ENCODE measurements at places on chromosomes 2 and 18.

GRCh38 chr2:14638488-14638887 is 6.0 kb downstream of the LRATD1 start:
- DNase-seq = no peak

DNA sequence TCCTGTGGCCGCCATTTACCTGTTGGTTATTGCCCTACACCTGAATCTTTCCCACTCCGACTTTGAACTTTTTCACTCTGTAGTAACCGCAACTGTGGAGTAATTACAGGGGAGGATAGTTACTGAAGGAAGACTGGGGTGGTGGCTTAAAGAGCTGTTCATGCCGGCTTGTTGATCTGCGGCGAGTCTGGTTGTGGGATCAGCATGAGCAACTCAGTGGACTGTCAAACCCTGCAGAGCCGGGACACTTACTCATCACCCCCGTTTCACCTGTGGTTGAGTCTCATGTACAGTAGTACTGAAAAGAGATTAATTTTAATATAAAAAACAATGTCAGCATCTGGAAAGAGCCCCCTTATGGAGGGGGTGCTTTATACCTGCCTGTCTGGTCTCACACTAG is 2.1 kb downstream of the ASB1 start:
- no peak for DNase-seq

- no peak for DNase-seq
Measured at GRCh38 chr2:230152334-230152733, 67.5 kb downstream of the SP110 start.

DNA sequence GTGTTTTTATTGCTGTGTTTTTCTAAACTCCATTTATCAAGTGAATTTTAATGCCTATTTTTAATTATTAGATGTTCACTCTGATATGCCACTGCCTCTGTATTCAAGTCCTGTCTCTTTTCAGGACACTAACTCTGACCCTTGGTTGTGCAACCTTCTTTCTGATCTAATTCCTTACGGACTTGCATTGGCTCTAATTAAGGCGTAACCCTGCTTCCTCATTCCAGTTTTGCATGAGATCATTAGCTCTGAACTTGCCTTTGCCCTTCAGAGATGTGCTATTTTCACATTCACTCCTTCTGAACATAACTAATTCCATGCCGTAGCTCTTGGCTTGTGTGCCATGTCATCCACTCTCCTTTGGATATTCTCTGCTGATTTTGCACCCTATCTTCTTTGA is 162.5 kb upstream of the TMEFF2 start:
- no peak for DNase-seq

DNA sequence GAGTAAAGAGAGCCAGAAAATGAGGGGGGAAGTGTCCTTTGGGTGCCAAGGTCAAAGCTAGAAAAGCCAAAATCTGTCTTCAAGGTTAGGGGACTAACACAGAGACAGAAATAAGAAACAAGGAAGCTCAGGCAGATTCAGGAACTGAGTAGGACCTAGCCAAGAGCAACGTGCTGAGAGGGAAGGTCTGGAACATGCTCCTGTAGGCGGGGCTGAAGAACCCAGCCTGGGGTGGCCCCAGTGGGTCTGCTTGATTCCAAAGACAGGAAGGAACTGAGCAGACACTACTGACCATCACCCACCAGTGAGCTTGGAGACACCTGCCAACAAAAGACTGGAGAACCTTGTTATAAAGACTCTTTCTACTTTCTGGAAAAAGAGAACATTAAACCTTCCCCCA is 105.1 kb downstream of the SP3 start:
- no peak for DNase-seq

DNA sequence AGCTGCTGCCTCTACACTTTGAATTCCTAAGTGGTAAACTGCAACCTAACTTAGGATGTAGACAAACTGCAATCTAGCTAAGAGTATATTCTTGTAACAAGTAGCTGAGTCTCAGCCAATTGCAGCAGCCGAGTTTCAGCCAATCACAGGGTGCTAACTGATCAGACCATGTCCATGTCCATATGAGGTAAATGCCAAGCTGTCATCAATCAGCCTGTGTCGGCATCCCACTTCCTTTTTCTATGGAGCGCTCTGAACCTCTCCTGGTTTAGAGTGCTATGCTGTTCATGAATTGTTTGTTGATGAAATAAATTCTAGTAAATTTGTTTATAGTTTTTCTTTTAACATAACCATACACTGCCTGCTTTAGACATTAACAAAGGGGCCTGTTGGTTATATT is 408.8 kb downstream of the NBAS start:
- DNase-seq = no peak

- no peak for DNase-seq
Measured at GRCh38 chr2:202817771-202818170, 53.8 kb downstream of the ICA1L start.

GRCh38 chr2:200050921-200051610 is 95.7 kb downstream of the MAIP1 start:
- no peak for DNase-seq

DNA sequence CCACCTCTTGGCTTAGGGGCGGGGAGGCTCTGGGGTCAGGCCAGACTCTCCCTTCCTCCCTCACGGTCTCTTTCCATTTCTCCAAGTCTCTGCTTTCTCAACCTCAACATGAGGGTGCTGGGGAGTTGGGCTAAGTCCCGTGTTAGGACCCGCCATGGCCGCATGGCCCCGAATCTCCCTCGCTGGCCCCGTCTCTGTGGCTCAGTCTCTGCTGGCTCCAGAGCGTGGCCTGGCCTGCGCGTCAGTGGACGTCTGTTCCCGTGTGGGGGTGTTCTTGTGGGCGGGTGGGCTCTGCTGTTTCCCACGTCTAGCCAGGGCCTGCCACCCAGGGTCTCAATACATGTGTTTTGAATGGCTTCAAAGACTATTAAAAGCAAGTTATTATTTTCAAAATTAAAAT is 12.4 kb downstream of the ALLC start:
- no peak for DNase-seq

DNA sequence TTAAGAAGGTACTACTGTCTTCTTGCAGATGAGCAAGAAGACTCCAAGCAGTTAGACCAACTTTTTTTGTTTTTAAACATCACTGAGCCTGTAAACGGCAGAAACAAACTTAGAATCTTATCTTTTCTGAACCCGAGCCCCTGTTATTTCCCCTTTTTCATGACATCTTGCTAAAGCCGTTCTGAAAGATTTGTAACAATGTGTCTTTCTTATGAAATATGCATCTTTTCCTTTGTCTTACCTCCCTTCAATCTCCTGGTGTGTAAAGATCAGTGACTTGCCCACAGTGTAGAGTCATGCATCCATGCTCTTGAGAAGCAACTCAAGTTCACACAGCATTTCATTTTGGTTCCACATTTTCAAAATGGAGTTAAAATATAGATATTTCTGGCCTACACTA is 288.8 kb upstream of the CELF4 start:
- DNase-seq = no peak

DNA sequence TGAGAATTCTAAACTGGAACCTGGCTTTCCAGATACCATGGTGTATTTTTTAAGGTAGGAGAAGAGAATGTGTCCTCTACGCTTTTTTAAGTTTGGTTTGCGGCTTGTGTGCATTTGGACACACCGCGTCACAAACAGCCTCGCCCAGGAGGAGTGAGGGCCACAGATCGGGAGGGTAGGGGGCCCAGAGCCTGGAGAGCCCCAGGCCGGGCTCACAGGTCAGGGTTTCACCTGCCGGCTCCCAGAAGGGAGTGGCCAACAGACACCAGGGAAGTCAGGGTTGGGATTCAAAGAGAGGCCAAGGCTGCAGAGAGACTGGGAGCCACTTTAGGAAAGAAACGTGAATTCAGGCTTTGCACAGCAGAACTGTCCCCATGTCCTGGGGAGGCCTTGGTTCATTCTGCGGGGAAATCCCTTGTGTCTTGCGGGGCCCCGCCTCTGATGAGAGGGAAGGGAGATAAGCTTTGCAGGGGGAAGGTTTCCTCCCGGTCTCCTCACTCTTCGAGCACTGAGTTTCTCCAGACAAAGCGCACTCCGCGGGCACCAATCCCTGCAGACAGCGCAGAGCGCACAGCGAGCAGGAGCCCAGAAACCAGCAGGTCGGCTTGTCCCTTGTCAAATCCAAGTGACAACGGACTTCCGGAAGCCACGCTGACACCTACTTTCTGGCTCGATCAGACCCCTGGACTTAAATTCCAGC is 2.0 kb upstream of the TUBB6 start:
- DNase-seq = no peak

- peak; percentile 3 for DNase-seq
Measured at GRCh38 chr2:178331474-178332432, 119.2 kb downstream of the PRKRA start.

DNA sequence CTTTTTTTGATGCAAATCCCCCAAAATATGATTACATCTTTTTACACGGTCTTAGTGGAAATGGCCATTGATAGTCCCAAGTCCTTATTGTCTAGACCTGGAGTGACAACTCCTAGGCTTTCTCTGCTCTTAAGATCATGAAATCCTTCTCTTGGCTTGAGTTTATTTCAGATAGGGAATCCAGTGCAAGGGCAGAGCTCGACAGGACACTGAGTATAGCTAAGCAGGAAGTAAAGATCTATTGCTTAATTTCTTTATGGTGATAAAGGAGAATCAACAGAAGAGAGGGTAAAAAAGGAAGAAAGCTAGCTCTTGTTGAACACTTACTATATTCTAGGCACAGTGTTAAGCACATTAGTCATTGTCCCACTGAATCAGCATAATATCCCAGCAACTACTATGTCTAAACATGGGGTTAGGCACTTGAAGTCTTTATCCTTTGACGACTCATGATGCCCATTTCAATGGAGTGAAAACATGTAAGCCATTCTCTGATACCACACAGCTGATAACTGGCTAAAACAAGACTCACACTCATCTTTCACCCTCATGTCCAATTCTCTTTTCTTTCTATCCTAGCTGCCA is 74.1 kb upstream of the LRATD1 start:
- no peak for DNase-seq

GRCh38 chr2:152573168-152573567 is 144.1 kb downstream of the PRPF40A start:
- peak; percentile 82 for DNase-seq

DNA sequence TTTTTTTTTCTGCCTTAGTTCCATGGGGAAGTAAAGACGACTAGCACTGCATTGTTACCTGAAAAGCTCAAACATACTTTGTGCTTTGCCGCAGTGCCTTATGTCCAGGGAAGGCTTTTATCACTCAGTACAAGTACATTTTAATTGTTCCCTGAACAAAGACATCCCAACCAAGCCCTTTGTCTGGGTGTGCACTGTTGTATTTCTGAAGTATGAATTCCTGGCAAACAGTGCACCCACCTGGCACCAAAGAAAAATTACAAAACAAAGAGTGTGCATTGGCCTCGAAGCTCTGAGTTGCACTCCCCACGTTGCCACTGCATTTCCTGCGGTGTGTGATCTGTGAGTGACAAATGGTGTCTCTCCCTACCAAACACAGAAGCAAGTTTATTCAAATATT is 858.5 kb upstream of the PIK3C3 start:
- DNase-seq = peak; percentile 25

DNA sequence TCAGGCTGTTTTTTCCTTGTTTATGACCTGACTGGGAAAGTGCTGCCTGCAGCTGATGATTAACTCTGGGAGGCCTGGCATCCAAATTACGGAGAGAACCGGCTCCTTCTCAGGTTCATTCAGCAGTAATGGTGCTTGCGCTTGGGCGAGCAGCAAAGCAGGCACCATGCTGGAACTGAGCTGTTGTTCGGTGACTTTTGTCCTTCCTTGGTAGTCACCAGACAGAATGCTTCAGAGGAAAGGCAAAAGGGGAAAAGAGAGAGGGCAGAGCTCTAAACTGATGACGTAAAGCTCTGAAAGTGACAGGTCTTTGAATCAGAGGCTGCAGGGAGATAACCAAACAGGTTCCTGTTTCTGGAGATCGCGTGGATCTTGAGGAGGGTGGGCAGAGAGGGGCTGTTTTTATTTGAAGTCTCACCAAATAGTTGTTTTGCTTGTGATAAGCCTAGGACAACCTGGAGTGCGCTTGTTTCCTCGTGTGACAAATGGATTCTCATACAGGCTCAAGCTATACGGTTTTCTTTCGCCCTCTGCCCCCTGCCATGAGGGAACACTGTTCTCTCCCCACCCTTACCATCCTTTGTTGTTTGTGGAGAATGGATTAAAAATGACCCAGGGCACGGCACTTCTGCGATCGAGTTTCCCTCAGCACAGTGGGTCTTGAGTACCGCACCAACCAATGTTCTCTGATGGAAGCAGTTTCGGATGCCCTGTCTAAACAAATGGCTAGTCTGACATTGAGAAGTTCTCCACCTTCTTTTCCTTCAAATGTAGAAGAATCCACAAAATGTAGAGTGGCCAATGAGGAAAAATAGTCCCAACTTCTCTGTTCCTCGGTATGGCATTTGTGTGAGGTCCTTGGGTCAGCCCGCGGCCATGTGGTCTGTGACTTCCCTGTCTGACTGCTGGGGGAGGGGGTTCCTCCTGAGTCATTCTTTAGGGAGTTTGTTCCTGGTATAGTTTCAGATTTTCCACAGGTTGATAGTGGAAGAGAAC is 1.3 kb downstream of the RASGRP3 start:
- no peak for DNase-seq

- DNase-seq = no peak
Measured at GRCh38 chr2:98091738-98092137, 4.8 kb downstream of the VWA3B start.

- peak; percentile 59 for DNase-seq
Measured at GRCh38 chr2:240568678-240569522, 616 bp downstream of the RNPEPL1 start.

- no peak for DNase-seq
Measured at GRCh38 chr2:85414761-85415553, 3.6 kb upstream of the SH2D6 start.

DNA sequence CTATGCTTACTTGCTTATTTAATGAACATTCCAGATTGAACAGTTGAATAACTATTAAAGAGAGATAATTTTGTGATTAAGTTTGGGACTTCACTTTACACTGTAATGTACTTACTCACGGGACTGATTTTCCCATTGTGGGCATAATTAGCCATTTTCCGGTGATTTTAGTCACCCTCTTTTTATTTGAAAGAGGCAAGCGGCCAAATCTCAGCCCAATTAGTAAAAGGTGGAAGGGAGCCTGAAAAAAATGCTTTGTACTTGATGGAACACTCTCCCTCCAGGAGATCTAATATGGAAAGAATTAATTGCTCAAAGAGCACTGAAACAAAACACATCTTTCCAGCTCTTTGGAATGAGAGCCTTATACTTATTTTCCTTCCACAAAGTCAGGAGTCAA is 50.2 kb downstream of the CALCRL start:
- no peak for DNase-seq

GRCh38 chr2:187435756-187436155 is 12.3 kb downstream of the CALCRL start:
- peak; percentile 51 for DNase-seq

DNA sequence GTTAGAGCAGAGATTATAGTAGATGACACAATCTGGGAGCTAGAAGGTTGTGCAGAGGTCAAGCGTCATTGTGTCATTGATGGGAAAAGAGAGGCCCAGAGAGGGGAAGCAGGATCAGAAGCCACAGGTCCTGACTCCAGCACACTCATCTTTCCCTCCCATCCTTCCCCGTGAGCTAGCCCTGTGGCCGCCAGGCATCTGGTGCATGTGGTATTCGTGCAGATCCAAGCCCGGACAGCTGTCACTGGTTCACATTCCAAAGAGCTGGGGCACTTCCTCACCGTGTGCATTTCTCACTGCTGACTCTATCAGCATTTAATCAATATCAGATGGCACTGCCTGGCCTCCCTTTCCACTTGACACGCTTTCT is 94.1 kb upstream of the THOC1 start:
- peak; percentile 100 for DNase-seq

- DNase-seq = peak; percentile 45
Measured at GRCh38 chr2:157363612-157364101, 38.0 kb upstream of the ERMN start.

GRCh38 chr2:155714983-155715382 is 617.5 kb downstream of the NR4A2 start:
- DNase-seq = no peak

GRCh38 chr18:75455249-75456198 is 28.0 kb upstream of the SMIM21 start:
- DNase-seq = peak; percentile 18

- DNase-seq = no peak
Measured at GRCh38 chr2:15619510-15619909, 27.8 kb downstream of the DDX1 start.

Measured in AG10803 (cell line).